ENCODE measurements at places on chromosomes 3 and 15.

- H3K36me3 ChIP-seq, result no peaks in the 10 kb centered on the region
- H3K27ac ChIP-seq, result no peak overlapping the region
- no peak for DNase-seq
- no peaks in the 10 kb centered on the region for H3K4me1 ChIP-seq
- H3K27me3 ChIP-seq, result peaks cover 28% of the 10 kb centered on the region
Measured at GRCh38 chr15:36886701-36887100, 213.6 kb downstream of the MEIS2 start.

DNA sequence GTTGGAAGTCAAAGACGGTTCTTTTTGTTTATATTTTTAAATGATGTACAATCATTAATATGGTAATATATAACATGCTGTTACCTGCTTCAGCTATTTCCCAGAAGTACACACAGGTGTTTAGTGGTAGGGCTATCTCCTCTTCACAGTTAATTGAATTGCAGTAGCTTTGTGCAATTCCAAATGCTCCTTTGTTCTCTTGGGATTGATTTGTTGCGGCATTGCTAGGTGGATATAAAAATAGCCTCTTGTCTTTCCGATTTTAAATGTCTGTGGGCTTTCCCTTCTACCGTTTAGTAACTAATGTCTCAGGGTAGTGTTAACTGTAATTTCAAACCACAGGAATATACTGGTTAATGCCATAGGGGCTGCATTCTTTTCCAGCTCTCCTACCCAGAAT is 307.6 kb upstream of the SLITRK3 start:
- no peak overlapping the region for H3K4me3 ChIP-seq
- no peaks in the 10 kb centered on the region for H3K4me1 ChIP-seq
- H3K36me3 ChIP-seq, result no peaks in the 10 kb centered on the region

DNA sequence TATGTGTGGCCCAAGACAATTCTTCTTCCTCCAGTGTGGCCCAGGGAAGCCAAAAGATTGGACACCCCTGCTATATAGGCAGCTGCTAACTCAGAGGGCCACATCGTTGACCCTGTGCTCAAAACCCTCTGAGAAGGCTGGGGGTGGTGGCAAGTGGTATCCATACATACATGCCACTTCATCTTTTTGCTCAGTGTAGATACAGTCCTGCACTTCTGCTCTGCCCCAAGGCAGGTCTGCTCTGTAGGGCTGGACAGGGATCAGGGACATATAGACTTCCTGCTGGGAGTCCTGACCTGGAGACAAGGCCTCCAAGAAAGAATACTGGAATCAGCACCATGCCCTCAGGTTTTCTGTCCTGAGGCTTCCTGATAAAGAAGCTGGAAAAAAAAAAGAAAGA is 4.5 kb upstream of the HCN4 start:
- H3K27me3 ChIP-seq, result no peaks in the 10 kb centered on the region
- DNase-seq, result no peak
- no peak overlapping the region for H3K4me3 ChIP-seq
- H3K4me1 ChIP-seq, result no peaks in the 10 kb centered on the region

GRCh38 chr3:3154879-3155610 is 24.4 kb downstream of the CRBN start:
- no peak overlapping the region for H3K27ac ChIP-seq
- H3K27me3 ChIP-seq, result no peaks in the 10 kb centered on the region
- H3K4me3 ChIP-seq, result no peak overlapping the region
- H3K36me3 ChIP-seq, result peaks cover 63% of the 10 kb centered on the region
- H3K4me1 ChIP-seq, result peaks cover 13% of the 10 kb centered on the region

- H3K4me1 ChIP-seq, result no peaks in the 10 kb centered on the region
- no peak for DNase-seq
- no peak overlapping the region for H3K4me3 ChIP-seq
- no peak overlapping the region for H3K27ac ChIP-seq
- no peaks in the 10 kb centered on the region for H3K27me3 ChIP-seq
Measured at GRCh38 chr15:86157606-86158293, 78.1 kb downstream of the AGBL1 start.

Data from CD8-positive, alpha-beta memory T cell (primary cell).